NCI-H1105 (cell line): ENCODE measurements at places on chromosomes 4 and X.

GRCh38 chr4:41143311-41144039 lies 70.9 kb downstream of the APBB2 start:
- no peak for DNase-seq

GRCh38 chr4:67436742-67437141 lies 108.6 kb downstream of the CENPC start:
- no peak for DNase-seq

GRCh38 chr4:126939401-126939800 lies 693.4 kb upstream of the INTU start:
- DNase-seq = no peak

GRCh38 chrX:96183843-96184242 lies 500.8 kb upstream of the DIAPH2 start:
- no peak for DNase-seq

DNA sequence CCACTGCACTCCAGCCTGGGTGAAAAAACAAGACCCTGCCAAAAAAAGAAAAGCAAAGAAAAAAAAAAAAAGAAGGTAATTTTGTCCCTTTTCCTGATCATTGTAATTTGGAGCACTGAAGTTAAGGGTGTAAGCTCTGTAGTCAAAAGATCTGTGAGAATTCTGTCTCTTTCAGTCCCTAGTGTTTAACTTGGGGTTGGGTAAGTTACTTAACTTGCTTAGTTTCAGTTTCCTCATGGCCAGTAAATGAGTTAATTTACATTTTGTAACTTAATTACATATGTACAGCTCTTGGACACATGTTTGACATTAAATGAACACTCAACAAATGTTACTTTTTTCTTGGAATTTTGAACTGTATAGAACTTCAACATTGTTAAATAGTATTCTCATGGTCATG lies 10.9 kb upstream of the UBE2K start:
- no peak for DNase-seq

DNA sequence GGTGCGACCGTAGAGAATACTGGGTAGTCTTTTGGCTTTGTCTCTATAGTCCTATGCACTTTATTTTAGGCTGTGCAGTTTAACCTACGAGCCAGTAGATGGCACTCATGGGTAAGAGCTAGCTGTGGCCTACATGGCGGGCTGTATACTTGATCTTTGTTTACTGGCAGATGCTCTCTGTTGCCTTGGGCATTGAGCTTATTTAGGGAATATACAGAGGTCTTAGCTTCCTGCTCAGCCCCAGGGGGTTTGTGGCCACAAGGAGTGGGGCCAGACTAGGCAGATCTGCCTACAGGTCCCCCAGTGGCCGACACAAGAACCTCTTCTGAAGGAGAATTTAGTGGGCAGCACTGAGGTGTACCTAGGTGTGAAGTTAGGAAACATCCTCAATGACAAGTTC lies 227.6 kb upstream of the HDX start:
- peak; percentile 13 for DNase-seq
